Endothelial cell of umbilical vein (primary cell): ENCODE measurements at places on chromosomes 2 and 18. TPM values are rescaled to one million over a fixed set of nuclear protein-coding genes. Genes with fewer than 3 reads are reported as not detected.

The SCYGR4 gene
- total RNA-seq: not detected in 2 replicates

- DNase-seq: no peak
Observed at GRCh38 chr18:63145851-63146555, 173.6 kb downstream of the BCL2 start.

- peak; percentile 91 for DNase-seq
Observed at GRCh38 chr18:59516356-59517155, 157.5 kb upstream of the LMAN1 start.

- no peak for DNase-seq
Observed at GRCh38 chr2:73072129-73072395, 550 bp upstream of the SFXN5 start.

GRCh38 chr2:60838481-60838880 is 42.9 kb upstream of the REL start:
- DNase-seq: peak; percentile 17

The POTEJ gene
- total RNA-seq: 0.24 TPM in 1 of 2 replicates, not detected in the other

- no peak for DNase-seq
Observed at GRCh38 chr18:80245781-80246444, 1.4 kb downstream of the PARD6G start.

DNA sequence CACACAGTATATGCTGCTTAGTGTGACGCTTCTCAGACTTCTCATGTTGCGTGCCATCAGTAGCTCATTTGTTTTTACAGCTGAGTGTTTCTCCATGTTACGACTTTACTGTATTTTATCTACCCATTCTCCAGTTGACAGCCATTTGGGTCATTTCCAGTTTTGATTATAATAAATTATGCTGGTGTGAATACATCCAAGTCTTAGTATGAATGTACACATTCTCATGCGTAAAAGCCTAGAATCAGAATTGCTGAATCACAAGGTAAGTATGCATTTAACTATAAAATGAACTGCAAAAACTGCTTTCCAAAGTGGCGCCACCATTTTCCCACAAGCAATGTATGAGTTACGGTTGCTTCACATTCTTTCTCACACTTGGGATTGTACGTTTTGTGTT is 184.2 kb upstream of the SLC35G4 start:
- no peak for DNase-seq

DNA sequence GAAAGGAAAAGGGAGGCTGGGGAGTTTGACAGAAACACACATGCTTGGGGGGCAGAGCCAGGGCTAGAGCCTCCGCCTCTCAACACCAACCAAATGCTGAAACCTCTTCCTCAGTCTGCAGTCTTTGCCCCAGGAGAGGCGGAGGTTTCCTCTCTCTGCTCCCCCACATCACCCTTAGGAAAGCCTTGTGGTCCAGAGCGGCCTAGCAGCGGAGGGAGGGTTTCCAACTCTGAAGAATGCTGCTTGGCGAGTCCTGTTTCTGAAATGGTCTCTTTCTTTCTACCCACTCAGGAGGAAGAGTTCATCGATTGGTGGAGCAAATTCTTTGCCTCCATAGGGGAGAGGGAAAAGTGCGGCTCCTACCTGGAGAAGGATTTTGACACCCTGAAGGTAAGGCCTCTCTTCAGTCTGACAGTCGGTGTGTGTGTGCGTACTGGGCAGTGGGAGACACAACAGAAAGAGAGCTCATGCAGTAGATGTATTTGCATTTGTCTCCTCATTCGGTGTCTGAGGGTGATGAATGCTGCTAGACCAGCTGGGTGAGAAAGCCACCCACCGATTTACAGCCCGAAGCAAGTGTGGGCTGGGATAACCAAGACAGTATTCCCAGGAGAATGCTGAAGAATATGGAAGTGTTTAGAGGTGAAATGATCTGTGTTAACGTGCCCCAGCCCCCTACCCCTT is 190.5 kb downstream of the DYSF start:
- no peak for DNase-seq

DNA sequence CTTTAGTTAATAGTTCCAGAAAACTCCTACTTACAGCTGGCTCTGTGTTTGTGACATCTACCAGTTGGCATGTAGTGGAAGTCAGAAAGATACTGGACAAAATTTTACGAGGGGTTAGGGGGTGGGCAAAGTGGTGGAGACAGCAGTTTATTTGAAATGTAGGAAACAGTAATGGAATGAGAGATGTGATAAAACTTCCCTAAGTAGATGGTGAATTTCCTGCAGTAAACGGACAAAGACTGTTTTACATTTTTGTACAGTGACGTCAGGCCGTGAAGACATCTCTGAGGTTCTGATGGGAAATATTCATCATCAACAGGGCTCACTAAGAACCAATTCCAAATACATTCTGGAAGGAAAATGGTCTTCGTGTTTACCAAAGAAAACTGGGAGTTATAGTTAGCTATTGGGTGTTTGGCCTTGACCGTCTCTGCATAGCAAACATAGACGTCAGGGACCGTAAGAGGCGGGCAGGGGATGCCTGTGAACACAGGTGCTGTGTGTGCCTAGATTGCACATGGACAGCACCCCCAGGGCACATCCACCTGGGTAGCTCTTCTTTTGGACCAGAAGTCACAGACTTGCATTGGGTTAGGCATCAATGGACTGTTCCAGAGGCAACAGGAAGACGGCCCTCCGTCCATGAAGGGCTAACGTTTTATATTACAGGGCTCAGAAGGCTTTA is 131.5 kb downstream of the ZNF516 start:
- peak; percentile 5 for DNase-seq

- peak; percentile 50 for DNase-seq
Observed at GRCh38 chr2:46909771-46910419, 5.7 kb downstream of the MCFD2 start.

The TUBA4B gene
- not detected in 2 replicates for total RNA-seq

GRCh38 chr2:144975881-144976280 is 456.0 kb upstream of the ZEB2 start:
- DNase-seq: no peak

The AGPS gene
- 88.8 and 96.5 TPM in 2 replicates for total RNA-seq

The CHCHD5 gene
- total RNA-seq: 22.2 and 23.6 TPM in 2 replicates

GRCh38 chr2:240595381-240596079 is 9.0 kb downstream of the CAPN10 start:
- DNase-seq: no peak

DNA sequence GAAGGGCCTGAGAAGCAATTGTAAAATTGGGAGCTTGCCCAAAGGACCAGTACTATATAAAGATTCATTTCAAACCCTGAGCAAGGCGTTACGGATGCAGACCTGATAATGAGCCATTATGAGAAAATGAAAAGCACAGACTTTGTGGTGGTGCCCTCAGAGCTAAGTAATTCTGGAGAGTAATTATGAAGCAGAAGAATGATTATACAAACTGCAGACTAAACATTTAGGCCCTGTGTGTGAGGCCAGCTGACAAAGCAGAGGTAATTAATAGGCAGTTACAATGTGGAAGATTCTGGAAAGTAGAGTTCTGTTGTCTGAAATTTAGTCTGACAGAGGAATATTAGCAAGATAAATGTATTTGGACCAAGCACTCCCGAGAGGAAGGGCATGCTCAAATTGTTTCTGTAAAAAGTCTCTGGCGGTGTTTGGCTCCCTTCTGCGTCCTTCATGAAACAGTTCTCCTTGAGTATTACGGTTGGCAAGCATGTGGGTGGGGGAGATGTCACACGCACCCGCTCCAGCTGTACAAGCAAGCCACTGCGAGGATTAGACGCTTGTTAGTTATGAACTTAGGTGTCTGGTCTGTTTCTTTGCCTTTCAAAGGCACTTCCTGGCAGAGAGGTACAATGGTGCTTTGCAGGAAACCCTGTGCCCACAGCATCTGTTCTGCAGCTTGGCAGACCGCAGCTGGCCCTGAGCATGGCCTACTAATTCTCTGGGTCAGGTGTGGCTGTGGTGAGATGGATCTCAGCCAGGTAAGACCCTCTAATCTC is 45.5 kb downstream of the CDC42EP3 start:
- DNase-seq: no peak

DNA sequence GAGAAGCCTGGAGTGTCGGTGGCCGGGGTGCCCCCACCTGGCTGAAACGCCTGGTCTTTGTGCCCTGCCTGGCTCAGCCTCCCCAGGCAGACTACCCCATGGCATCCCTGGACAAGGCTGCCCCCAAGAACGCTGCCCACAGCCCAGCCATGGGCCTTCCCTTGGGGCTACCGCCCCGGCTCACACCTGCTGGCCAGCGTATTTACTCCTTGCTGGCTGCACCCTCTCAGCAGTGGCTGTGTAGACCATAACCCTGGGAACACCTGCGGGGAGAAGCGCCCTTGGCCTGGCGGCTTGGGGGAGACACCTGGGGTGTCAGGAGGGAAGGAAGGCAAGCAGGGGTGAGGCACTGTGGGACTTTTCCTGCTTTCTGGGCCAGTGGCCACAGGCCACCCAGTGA is 17.3 kb downstream of the CAPN10 start:
- no peak for DNase-seq

DNA sequence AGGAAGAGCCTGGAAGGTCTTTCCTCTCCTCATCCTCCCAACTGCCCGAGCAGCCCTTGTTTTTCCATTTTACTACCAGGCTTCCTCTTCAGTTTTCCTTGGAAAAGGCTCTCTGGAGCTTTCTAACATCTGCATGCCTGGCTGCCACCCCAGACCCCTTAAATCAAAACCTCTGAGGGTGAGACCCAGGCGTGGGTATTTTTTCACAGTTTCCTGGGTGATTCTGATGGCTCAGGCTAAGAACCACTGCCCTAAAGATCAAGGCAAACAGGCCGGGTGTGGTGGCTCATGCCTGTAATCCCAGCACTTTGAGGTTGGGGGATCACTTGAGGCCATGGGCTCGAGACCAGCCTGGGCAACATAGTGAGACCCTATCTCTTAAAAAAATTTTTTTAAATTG is 35.4 kb downstream of the EMILIN2 start:
- DNase-seq: no peak

GRCh38 chr2:217362710-217363109 is 502.8 kb upstream of the TNP1 start:
- no peak for DNase-seq

- peak; percentile 21 for DNase-seq
Observed at GRCh38 chr2:201887773-201888425, 81.6 kb downstream of the CDK15 start.

GRCh38 chr18:8212896-8213780 is 396.1 kb upstream of the RAB12 start:
- no peak for DNase-seq

The NMUR1 gene
- total RNA-seq: not detected in 2 replicates

The RAPH1 gene
- total RNA-seq: 56.9 and 59.5 TPM in 2 replicates

The USP37 gene
- 13.1 and 14.4 TPM in 2 replicates for total RNA-seq

- no peak for DNase-seq
Observed at GRCh38 chr2:110126086-110126773, 10.6 kb upstream of the MALL start.

The NPPC gene
- total RNA-seq: not detected in 2 replicates

DNA sequence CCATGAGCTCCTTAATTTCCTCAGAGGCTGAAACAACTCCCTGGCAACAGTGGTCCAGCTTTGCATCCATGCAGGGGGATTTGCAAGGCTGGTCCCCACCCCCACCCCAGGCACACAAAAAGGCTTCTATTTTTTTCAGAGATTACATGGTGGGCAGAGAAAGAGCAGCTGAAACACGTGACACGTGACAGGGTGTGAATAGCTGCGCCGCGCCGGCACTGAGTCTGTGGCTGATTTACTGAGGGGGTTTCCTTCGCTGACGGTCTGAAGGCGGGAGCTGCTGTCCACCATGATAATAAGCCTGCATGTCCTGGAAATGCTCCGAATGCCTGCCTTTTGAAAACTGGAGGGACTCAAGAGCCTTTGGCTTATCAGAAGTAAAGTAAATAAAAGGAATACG is 50.7 kb upstream of the APCDD1 start:
- DNase-seq: no peak

DNA sequence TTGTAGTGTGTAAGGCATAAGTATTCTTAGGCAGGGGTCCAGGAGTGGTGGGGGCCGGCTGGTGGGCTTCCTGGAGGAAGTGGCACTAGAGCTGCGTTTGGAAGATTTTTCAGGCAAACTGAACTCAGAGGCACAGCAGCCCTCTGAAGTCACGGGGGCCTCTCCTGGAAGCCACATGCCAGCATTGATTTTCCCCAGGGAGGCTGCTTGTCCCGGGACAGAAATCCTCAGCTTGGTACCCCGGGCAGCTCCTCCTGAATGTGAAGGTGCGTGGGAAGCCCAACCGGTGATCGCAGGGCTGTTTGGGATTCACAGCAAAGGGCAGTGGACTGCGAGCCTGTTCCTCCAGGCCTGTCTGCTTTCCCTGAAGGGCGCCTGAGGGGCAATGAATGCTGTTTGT is 1.6 kb upstream of the PDIA6 start:
- DNase-seq: peak; percentile 17

The STPG4 gene
- 0.21 and 0.53 TPM in 2 replicates for total RNA-seq

DNA sequence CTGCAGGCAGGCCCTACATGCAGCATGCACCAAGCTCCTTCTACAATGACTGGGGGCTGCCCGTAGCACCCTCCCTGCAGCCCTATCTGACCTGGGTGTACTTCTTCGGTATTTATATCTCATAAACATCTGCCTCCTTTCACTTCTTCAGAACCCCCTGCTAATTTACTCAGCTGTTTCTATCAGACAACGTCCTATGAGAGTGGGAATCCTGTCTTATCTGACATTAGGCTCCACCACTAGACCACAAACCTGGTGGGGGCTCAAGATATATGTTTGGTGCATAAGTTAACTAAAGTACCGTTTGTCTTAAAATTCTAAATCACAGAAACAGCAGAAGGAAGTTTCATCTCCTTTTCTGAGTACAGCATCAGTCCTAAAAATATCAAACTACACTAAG is 10.6 kb downstream of the HSBP1L1 start:
- no peak for DNase-seq

- no peak for DNase-seq
Observed at GRCh38 chr2:27857417-27858172, 32.6 kb downstream of the RBKS start.

The PROKR1 gene
- not detected in 2 replicates for total RNA-seq

- no peak for DNase-seq
Observed at GRCh38 chr2:217935235-217935879, 67.4 kb downstream of the TNS1 start.

- DNase-seq: no peak
Observed at GRCh38 chr2:45329045-45329677, 281.9 kb downstream of the SRBD1 start.

- DNase-seq: peak; percentile 52
Observed at GRCh38 chr2:172172513-172173173, 69.9 kb upstream of the DLX2 start.

- no peak for DNase-seq
Observed at GRCh38 chr2:75090770-75091515, 108.4 kb downstream of the TACR1 start.

DNA sequence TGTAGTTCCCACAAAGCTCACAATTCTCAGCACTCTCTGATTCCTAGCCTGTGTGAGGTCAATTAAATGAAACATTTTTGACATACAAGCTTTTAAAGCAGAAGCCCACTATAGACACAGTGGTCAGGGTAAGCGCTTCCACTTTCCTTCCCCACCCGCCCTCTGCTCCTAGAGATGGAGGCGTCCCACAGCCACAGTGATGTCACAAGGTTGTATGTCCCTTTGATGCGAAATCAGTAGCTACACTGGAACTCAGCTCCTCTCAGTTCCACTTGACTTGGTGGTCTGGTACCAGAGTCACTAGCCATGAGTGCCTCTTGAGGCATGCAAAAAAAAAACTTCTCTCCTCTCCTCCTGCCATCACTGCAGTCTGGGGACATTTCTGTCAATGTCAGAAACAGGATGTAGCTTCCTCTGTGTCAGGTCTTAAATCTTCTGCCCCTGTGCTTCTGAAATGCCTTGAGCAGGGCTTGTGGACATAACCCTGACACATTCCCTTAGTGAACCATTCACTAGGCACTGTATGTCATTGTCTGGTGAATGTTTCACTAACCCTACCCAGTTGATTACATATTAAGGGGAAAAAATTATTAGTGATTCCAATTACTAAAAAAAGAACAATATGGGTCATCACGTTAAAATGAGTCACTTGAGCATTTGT is 7.8 kb downstream of the SULT1C4 start:
- DNase-seq: no peak

The GAREM2 gene
- 3.1 and 4.5 TPM in 2 replicates for total RNA-seq

The DCC gene
- total RNA-seq: not detected in 2 replicates

- DNase-seq: no peak
Observed at GRCh38 chr2:114515882-114516281, 73.4 kb downstream of the DPP10 start.
